ENCODE measurements at places on chromosomes 1 and 21.

GRCh38 chr1:62439652-62440371 is 3.0 kb downstream of the USP1 start:
- no peak for DNase-seq

- DNase-seq = no peak
Measured at GRCh38 chr1:221961532-221962292, 219.8 kb upstream of the DUSP10 start.

GRCh38 chr1:36911561-36912364 is 122.6 kb downstream of the GRIK3 start:
- DNase-seq = no peak

DNA sequence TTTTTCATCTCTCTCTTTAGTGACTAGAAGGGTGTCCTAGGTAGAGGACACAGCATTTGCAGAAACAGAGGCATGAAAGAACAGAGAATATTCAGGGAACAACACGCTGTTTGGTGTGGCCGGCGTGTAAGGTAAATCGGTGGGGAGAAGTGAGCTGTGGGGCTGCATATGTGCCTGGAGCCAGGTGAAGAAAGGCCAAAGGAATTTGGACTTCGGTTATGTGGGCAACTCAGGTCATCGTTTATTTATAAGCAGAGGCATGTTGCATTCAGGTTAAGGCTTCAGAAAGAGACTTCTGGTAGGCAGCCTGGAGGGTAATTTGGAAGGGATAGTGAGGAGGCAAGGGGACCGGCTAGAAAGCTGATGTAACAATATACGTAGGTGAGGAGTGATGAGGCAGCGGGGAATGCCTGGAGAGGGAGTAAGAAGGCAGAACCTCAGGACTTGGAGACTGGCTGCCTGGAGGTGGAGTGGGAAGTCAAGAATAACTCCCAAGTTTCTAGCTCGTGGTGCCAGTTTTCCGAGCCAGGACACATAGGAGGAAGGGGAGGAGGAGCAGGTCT is 64.1 kb upstream of the ACOT11 start:
- no peak for DNase-seq

- DNase-seq = no peak
Measured at GRCh38 chr1:6870571-6870970, 85.3 kb downstream of the CAMTA1 start.

- no peak for DNase-seq
Measured at GRCh38 chr1:168114845-168115244, 21.9 kb downstream of the GPR161 start.

DNA sequence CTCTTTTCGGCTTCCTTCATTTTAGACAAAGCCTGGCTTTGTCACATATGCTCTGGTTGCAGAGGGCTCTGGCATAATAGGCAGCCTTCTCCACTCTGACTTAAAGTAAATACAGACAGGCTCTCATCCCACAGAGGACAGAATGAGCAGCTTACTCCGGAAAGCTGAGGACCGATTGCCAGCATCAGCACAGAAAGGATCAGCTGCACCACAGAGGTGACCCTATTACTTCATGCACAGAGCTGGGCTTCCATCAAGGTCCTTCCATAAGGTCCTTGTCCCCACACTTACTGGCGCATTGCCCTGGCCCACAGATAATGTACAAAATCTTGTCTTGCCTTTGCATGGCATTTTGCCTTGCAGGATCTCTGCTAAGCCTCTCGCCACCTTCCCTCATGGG is 67.6 kb downstream of the SEC16B start:
- DNase-seq = no peak

DNA sequence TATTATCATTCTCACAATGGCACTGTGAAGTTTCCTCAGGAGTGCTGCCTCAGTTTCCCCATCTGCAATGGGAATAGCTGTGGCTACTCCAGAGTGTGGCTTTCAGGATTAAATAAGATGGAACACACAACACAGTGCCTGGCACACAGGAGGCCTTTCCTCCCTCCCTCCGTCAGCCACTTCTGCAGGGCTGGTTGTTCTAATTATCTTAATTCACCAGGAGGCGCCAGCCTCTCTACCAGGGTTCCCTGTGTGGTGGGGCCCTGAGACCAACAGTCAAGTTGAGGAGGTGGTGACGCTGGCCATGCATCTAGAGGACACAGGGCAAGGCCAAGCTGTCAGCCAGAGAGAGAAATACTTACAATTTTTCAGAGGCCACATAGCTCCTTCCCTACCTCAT is 6.3 kb upstream of the FOXO6 start:
- peak; percentile 21 for DNase-seq

GRCh38 chr1:213474054-213474453 is 423.0 kb downstream of the RPS6KC1 start:
- no peak for DNase-seq

DNA sequence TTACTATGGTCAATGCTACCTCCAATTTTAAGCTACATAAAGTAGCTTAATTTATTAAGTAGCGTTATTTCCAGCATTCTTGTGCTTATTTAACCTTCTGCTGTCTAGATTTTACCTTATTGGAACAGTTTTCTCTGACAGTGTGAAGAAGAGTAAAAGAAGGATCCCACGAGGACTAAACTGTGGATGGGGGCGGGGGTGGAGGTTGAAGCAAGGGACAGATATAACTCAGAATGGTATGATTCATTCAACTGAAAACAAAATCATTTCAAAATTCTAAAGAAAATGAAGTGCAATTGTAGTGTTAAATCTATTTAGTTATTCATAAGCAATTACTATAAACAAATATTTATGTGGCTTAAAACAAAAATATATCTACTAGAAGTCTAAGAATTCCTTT is 11.5 kb upstream of the VAV3 start:
- no peak for DNase-seq

DNA sequence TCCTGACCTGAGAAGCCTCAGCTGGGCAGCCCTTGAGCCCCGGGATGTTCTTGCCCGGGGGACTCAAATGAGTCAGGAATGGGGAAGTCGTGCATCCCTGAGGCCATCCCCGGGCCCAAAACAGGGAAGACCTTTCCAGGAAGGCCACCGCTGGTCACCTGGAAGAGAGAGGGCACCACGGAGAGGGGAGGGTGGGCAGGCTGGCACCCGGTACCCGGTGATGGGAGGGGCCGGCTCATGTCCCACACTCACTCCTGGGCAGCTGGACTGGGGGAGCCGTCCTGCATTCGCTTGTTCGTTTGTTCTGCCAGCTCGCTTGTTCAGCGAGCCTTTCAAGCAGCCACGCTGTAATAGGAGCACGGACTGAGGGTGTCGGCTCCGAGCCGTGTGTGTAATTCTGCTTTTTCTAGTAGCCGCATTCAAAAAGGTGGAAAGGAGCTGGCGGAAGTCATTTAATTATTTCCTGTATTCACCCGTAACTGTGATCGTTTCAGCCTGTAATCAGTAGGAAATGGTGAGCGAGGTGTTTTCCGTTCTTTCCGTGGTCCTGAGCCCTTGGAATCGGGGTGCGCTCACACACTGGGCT is 48.4 kb upstream of the CCDC27 start:
- DNase-seq = no peak

GRCh38 chr1:207027921-207028320 is 4.6 kb downstream of the C1orf116 start:
- no peak for DNase-seq

DNA sequence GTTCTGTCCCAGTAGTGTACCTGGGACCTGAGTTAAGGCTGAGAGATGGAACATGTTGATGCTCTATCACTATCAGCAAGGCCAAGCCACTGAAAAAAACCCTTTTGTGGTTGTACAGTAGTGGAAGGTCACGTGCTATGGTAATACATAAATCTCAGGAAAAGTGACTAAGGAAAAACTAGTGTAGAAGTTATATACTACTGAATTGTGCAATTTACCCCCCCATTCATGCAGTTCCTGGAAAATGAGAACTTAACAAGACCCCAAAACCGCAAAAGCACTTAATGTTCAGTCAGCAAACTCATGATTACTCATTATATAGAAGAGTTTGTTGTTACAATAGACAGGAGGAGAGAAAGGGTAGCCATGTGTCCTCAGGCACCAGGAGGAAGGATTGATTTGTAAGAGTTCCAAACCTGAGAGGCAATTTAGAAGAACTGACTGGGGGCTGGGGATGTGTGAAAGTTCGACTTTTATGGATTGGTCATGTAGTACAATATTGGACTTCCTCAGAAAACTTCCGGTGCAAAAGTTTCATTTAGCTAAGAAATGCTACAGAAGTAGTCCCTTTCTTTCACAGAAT is 91.6 kb downstream of the RGL1 start:
- DNase-seq = no peak

GRCh38 chr1:61343734-61344420 is 261.5 kb downstream of the NFIA start:
- DNase-seq = no peak

- DNase-seq = no peak
Measured at GRCh38 chr1:33182401-33182841, 578 bp upstream of the TRIM62 start.

GRCh38 chr21:36910581-36911307 is 55.7 kb downstream of the HLCS start:
- no peak for DNase-seq

GRCh38 chr1:158806916-158807536 is 24.1 kb upstream of the MNDA start:
- no peak for DNase-seq

GRCh38 chr1:170586321-170587252 is 54.6 kb downstream of the GORAB start:
- DNase-seq = no peak

GRCh38 chr1:60890664-60891063 is 191.7 kb upstream of the NFIA start:
- DNase-seq = no peak

- no peak for DNase-seq
Measured at GRCh38 chr1:30159015-30159414, 564.4 kb downstream of the MATN1 start.

GRCh38 chr1:23627069-23627735 is 64.4 kb upstream of the RPL11 start:
- DNase-seq = peak; percentile 23

- DNase-seq = no peak
Measured at GRCh38 chr1:150094734-150095265, 27.2 kb downstream of the VPS45 start.

DNA sequence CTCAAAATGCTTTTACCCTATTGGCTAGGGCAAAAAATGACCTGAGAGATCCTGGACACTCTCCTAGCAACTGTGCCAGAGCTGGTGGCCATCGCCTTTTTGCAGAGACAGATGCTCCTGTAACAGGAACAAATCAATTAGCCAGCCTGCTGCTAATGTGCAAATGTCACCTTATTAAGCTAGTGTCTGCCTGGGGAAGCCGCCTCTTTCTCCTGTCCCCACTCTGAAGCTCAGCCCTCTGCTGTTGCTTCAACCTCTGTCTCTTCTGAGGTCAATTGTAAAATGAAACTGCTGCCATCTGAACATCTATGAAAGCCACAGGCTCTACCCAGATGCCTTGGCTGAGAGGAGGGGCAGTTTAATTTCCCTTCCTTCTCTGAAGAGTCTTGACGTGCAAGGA is 85.5 kb upstream of the CACNA1E start:
- DNase-seq = no peak

GRCh38 chr1:245166471-245166885 is 11.7 kb downstream of the KIF26B start:
- DNase-seq = no peak

GRCh38 chr1:185483664-185484450 is 166.8 kb upstream of the IVNS1ABP start:
- DNase-seq = no peak

DNA sequence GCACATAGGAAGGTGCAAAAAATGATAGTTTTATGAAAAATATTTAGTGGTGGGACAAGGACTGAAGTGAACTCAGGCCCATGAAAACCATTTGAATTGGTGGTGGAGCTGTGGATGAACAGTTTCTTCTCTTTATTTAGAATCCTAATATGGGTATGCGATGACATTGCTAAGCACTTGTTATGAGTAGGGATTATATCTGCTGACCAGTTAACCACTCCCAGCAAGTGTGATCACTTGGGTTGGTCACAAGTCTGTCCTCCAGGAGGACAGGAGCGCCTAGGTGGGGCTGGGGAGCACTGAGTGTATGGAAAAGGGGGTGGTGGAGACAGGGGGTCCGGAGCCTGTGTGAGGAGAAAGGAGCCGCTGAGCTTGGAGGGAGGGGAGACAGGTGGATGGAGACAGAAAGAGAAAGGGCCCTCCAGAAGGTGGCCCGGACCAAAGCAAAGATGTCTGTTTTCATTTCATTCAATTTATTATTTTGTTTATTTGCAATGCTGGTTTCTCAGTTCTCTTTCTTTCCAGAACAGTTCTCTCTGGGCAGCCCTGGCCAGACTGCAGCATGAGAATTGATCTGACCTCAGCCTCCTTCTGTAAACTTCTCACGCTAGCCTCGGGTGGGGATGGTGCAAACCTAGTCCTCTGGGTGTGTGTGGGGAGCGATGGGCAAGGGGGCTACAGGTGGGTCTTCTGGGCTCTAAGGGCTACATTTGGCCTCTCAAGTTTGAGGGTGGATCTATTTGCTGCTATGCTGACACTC is 9.9 kb upstream of the ZSCAN20 start:
- DNase-seq = no peak

- no peak for DNase-seq
Measured at GRCh38 chr1:41433501-41433900, 51.0 kb downstream of the EDN2 start.

- no peak for DNase-seq
Measured at GRCh38 chr1:117857418-117857817, 72.0 kb downstream of the GDAP2 start.

DNA sequence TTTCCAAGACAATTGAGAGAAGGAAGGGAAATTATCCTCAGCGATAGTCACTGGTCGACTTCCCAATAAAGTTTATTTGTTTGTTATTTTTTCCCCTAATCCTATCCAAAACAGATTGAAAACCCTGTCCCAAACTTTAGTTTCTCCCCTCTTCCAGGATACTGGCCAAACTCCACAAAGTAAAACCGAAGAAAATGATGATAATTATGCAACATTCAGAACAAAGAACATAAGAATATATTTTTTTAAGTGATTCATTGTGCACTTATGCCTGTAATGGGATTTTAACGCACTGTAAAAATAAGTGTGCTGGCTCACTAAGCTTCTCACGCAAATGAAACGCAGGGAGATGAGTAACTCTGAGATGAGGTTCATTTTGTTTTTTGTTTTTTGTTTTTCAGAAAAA is 6.0 kb downstream of the GLIS1 start:
- no peak for DNase-seq

- DNase-seq = peak; percentile 5
Measured at GRCh38 chr1:73044241-73045036, 762.1 kb upstream of the NEGR1 start.

GRCh38 chr1:40625476-40626382 is 39.8 kb downstream of the RIMS3 start:
- no peak for DNase-seq

DNA sequence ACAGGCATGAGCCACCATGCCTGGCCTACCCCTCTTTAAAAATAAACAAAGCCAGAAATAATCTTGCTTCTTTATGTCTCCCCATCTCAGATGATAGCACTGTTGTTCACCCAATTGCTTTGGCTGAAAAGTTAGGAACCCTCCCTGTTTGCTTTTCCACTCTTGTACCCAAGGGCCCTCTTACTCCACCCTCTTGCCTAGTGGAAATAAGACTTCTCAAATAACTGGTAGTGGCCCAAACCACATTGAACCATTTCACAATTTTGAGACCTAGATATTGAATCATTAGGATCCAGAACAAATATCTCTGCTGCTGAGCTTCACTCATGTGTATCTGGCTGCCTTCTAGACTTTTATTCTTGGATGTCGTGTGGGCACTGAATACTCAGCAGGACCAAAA is 37.7 kb downstream of the RNF220 start:
- no peak for DNase-seq

- no peak for DNase-seq
Measured at GRCh38 chr1:179202161-179202560, 27.3 kb downstream of the ABL2 start.

- DNase-seq = no peak
Measured at GRCh38 chr1:240827786-240828185, 215.8 kb upstream of the GREM2 start.

Data from left colon (tissue), 2 donors.